ENCODE measurements at places on chromosomes 5 and 9.

DNA sequence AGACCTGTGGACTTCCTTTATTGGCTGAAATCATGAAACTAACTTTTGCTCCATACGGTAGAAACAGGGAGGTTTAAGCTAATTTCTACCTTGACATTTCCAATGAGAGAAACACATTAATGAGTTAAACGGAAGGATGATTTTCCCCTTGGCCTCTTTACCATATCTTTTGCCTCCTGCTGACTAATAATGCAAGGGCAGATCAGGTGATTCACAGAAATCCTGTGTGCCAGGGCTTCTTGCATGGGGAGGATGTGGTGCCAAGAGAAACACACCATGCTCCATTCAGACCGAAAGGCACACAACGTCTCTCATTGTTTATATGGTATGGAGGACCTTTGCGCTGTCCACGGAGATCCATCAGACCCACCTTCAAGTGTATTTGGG, 17.4 kb upstream of the PRLR start:
- no peak for ATAC-seq

- peak; percentile 31 for ATAC-seq
Measured at GRCh38 chr9:114504341-114505186, 709 bp downstream of the WHRN start.

DNA sequence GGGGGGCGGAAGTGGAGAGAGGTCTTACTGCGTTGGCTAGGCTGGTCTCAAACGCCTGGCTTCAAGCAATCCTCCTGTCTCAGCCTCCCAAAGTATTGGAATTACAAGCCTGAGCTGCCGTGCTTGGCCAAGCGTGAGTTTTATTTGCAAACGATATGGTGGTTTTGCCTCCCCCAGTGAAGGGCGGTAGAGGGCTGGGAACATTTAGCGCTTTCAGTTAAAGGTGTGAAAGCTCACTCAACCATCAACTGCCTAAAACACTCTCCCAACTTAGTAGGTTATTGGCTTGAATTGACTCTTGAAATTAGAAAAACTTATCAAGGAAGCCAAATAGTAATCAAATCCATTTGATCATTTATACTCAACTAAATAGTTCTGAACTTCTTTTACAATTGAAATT, 156.3 kb downstream of the ESM1 start:
- ATAC-seq, result no peak

GRCh38 chr9:130664251-130665028, at the start of gene PRDM12:
PRDM12 (plus strand) TSS chr9:130664594; CDS start chr9:130664654, 60 bp downstream.
- no peak for ATAC-seq

DNA sequence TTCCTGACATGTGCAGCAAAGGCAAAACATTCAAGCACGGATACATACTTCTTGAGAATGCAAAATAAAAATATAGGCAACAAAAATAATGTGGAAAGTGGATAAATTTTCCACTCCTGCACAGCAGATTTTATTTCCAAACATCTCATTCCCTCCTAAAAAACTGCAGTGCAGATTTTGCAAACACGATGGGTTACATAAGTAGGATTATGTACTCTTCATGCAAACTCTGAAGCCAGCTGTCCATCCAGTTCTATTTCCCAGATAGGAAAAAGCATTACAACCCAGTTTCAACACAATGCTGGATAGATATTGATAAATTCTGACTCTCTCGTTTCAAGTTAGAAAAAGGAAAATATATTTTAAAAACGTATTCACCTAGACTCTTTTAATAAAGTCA, 52.7 kb upstream of the CCNG1 start:
- no peak for ATAC-seq

- no peak for ATAC-seq
Measured at GRCh38 chr9:131193051-131193450, 67.7 kb downstream of the NUP214 start.

DNA sequence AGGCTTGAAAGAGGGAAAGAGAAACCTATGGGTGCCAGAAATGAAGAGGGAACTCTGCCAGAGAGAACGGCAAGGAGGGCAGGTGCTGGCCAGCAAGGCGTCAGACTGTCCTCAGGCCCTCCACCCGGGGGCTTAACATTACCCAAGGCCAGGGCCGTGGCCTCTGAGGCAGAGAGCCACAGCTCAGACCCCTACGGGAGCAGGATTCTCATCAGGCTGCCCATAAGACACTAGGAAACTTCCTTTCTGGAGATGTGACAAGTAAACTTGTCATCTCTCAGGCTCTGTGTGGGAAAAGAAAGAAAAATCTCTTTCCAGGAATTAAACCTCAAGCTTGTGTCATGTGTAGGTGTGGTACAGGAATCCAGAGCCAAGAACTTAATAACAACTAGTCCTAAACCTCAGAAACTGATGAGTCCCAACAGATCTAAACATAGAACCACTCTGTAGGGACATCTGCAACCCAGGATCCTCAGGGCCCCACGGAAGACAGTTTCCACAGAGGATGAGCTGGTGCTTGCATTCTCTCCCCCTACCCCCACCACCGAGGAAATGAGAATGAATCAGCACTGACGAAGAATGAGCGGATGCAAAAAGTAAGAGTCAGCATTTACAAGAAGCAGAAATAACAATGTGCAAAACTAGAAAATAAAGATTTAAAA, 74.3 kb downstream of the DCP2 start:
- peak; percentile 72 for ATAC-seq

GRCh38 chr5:35771839-35772238, 84.9 kb upstream of the IL7R start:
- no peak for ATAC-seq

GRCh38 chr5:159787837-159788236, 128.4 kb upstream of the ADRA1B start:
- ATAC-seq, result peak; percentile 19

- no peak for ATAC-seq
Measured at GRCh38 chr5:131973089-131973712, 27.7 kb upstream of the MEIKIN start.

GRCh38 chr5:125595095-125595494, 828.1 kb upstream of the GRAMD2B start:
- ATAC-seq, result no peak

DNA sequence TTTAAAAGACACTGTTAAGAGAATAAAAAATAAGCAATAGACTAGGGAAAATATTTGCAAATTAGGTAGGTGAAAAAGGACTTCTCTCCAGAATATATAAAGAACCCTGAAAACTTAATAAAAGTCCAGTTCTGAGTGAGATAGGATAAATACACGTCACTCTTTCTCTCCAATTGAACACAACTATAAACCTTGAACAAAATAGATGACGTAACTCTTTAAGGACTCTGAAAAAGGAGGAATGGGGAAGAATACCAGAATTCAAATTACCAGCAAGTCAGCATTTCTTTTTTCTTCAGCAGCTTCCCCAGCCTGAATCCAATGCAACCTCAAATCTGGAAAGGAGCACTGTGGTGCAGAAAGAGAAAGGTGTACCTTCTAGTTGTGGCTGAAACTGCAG, 6.8 kb upstream of the WDR41 start:
- no peak for ATAC-seq

GRCh38 chr9:6417186-6417585, 4.2 kb downstream of the UHRF2 start:
- no peak for ATAC-seq

DNA sequence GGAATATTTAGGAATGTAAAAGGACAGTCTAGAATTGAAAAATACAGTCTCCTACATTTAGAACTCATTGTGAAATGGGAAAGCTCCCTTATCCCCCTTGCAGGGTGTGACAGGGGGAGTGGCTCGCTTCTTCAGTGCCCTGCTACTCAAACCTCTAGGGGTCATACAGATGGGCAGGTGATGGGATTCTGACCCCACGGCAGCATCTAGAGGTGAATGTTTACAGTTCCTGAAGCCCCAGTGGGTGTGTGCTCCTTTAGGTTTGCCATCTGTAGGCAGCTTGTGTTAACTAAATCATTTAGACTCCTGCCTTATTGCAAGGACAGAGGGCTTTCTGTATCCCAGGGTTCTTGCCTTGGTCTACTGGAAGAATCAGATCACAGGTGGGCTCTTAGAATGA, 271.0 kb upstream of the MPDZ start:
- ATAC-seq, result no peak

- no peak for ATAC-seq
Measured at GRCh38 chr5:56026863-56027300, 32.1 kb upstream of the IL6ST start.

DNA sequence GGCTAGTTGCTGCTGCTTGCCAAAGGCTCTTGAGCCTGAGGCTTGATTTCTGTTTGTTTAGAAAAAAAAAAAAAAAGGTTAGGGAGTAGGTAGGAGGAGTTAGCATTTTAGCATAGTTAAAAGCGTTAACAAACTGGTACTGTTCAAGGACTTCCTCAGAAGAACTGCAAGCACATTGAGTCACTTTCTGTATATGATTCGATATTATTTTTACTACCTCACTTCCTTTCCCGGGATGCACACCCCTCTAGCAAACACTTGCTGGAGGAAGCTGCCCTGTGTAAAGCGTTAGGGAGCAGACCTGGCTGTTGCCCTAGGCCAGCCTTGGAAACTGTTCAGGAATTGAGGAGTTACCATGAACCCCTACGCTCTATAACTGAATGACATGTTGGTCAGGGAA, 15.7 kb upstream of the CEP120 start:
- ATAC-seq, result peak; percentile 71

GRCh38 chr5:108945094-108945493, 197.4 kb downstream of the FER start:
- no peak for ATAC-seq

DNA sequence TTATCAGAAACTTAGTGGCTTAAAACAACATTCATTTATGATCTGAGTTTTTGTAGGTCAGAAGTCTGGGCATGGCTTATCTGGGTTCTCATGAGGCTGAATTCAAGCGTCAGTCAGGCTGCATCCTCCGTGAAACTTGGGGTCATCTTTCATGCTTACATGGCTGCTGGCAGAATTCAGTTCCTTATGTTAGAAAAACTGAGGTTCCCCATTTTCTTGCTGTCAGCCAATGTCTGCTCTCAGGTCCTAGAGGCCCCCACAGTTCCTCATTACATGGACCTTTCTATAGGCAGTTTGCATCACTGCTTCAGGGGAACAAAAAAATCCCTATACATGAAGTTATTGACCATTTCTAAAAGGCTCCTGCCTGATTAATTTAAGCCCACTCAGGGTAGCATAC, 83.8 kb upstream of the NMUR2 start:
- no peak for ATAC-seq

- no peak for ATAC-seq
Measured at GRCh38 chr5:155746367-155747038, 580.5 kb upstream of the SGCD start.

DNA sequence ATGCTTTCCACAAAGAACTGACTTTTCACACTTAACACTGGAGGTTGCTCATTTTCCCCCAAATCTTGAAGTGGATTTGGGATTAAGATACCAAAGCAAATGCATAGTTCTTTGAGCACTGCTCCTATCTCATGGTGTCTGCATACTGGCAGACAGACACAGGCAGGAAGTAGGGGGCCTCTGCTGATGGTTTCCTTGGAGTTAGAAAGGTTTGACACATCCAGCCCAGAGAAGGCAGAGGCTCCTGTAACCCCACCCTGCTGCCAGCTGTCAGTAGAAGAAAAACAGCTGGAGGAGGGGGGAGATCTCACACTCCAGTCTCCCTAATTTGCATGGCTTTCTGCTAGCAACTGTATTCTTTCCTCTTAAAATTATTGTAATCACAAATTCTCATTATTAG, 44.1 kb downstream of the APTX start:
- ATAC-seq, result no peak

- peak; percentile 51 for ATAC-seq
Measured at GRCh38 chr9:118318770-118319431, 614.7 kb downstream of the TLR4 start.

DNA sequence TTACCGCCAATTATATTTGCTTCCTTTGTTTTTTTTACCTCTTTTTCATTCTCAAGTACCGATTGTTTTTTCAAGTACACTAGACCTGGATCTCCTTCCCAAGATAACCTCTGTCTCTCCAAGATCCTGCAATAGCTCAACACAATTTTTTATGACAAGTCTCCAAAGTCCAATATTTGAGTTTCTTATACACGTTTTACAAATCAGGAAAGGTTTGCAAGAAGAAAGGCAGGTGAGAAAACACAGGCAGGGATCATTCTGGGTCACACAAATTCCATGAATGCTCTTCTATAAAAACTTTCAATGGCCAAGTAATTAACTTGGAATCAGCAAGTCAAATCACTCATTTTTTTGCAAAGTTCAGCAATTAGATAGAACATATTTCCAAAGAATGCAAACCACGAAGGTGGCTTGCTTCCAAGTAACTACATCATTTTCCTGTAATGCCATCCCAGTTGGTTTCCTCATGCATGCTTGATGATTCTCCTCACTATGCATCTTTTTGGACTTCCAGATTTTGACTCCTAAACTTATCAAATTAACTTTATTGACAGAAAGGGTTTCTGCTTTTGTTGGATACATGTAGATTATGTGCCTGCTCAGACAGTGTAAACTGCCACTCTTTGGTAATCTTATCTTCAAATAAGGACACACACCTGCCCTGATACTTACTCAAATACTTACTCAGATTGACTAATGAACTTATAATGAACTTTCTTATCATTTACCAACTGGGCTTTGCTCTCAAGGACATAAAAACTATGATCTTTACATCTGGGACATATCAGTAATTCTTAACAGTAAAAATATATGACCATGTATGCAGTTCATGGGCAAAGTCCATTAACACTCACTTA, 24.7 kb upstream of the IFNE start:
- no peak for ATAC-seq

DNA sequence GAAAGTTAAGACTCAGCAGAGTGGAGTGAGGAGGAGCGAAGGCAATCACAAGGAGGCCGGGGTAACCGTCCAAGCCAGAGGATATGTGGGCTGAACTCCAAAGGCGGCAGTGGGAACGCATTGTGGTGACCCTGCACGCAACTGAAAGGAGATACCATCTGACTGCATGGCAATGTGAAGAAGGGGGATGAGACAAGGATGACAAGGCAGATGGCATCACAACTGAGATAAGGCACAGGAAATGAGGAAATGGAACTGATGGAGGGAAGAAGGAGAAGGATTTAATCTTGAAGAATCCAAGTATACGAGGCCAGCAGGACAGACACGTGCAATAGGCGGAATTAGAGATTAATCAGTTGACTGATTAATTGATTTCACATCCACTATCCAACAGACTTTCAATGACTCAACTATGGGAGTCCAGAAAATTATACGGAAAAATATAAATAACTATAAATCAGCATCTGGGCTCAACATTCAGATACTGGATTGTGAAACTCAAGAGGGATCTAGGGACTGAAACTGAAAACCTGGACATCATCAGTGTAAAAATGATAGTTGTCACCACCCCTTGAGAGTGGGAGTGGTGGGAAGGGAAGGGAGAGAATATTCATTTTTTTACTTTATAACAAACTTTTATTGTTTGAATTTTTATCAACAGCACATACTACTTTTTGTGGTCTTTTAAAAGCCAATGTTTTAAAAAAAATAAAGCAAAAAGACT, 86.1 kb downstream of the ARL15 start:
- ATAC-seq, result no peak
